ENCODE measurements at places on chromosomes 11 and 22. TPM values are rescaled to one million over a fixed set of nuclear protein-coding genes. Genes with fewer than 3 reads are reported as not detected.

- H3K36me3 ChIP-seq = no peaks in the 10 kb centered on the region
- H3K27ac ChIP-seq = no peak overlapping the region
- no peaks in the 10 kb centered on the region for H3K4me1 ChIP-seq
- peaks cover 13% of the 10 kb centered on the region for H3K27me3 ChIP-seq
- DNase-seq = peak; percentile 56
- no peak overlapping the region for H3K4me3 ChIP-seq
Observed at GRCh38 chr11:71420455-71421241, 27.5 kb downstream of the DHCR7 start.

- peak overlapping the region; percentile 82 for H3K27ac ChIP-seq
- no peaks in the 10 kb centered on the region for H3K36me3 ChIP-seq
- peak overlapping the region; percentile 91 for H3K4me3 ChIP-seq
- peaks cover 32% of the 10 kb centered on the region for H3K4me1 ChIP-seq
- no peaks in the 10 kb centered on the region for H3K27me3 ChIP-seq
Observed at GRCh38 chr22:36385491-36386350, 2.0 kb downstream of the MYH9 start.

DNA sequence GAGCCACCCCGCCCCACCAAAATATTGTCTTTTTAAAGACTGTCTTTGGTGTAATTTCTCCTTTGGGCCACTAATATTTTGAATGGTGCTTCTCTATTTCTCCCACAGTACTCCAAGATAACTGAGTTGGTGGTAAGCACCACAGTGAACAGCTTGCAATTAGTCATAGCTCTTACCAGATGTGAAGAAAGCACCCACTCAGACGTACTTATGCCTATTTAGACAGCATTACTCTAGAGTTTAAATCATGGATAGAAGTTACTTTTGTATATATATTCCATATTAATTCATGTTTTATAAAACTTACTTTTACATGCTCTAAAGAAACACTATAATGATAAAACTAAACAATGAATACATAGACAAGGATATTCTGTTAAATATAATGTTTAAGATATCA, 12.7 kb downstream of the ANO3 start:
- no peaks in the 10 kb centered on the region for H3K36me3 ChIP-seq
- H3K4me1 ChIP-seq = no peaks in the 10 kb centered on the region
- peak; percentile 60 for DNase-seq
- H3K27ac ChIP-seq = no peak overlapping the region
- H3K4me3 ChIP-seq = no peak overlapping the region

DNA sequence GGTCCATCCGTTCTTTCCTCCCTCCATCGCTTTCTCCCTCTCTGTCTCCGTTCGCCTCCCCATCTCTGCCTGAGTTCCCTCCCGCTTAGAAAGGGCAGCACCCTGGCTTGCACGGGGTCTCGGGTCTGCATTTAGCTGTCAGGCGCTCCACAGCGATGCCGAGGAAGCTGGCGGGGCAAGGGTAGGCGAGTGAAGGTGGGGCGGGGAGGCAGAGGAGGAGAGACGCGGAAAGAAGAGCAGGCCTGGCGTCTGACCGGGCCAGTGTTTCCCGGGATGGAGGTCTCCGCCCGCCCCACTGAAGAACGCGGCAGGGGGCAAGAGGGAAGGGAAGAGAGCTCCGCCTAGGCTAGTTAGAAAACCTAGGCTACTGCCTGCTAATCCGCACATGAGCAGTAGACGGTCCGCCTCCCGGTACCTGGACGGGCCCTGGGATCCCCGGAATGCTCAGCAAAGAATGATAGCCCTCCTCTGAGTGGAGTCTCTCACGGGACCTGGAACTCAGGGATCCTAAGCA, 3922.5 kb upstream of the OR11H1 start:
- no peaks in the 10 kb centered on the region for H3K36me3 ChIP-seq
- DNase-seq = no peak
- no peaks in the 10 kb centered on the region for H3K4me1 ChIP-seq
- H3K27me3 ChIP-seq = no peaks in the 10 kb centered on the region
- no peak overlapping the region for H3K4me3 ChIP-seq

DNA sequence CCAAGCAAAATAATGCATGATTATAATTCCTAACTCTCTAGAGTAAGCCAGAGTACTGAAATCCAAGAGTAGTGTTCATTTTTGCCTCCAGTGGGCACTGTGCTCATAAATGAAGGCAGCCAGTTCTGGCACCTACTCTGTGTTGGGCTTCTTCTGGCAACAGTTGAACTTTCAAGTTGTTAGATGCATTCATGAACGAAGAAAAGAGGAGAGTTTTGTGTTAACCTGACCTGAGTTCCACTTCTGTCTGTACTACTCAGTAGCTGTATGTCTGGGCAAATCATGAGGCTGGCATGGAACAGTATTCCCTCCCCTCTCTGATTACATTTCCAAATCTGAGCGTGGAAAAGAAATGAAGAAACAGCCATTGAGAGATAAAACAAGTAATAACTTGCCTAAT, 20.3 kb upstream of the TENM4 start:
- H3K27ac ChIP-seq = no peak overlapping the region
- H3K4me3 ChIP-seq = no peak overlapping the region
- DNase-seq = peak; percentile 58
- H3K27me3 ChIP-seq = peaks cover 18% of the 10 kb centered on the region
- no peaks in the 10 kb centered on the region for H3K4me1 ChIP-seq
- no peaks in the 10 kb centered on the region for H3K36me3 ChIP-seq

DNA sequence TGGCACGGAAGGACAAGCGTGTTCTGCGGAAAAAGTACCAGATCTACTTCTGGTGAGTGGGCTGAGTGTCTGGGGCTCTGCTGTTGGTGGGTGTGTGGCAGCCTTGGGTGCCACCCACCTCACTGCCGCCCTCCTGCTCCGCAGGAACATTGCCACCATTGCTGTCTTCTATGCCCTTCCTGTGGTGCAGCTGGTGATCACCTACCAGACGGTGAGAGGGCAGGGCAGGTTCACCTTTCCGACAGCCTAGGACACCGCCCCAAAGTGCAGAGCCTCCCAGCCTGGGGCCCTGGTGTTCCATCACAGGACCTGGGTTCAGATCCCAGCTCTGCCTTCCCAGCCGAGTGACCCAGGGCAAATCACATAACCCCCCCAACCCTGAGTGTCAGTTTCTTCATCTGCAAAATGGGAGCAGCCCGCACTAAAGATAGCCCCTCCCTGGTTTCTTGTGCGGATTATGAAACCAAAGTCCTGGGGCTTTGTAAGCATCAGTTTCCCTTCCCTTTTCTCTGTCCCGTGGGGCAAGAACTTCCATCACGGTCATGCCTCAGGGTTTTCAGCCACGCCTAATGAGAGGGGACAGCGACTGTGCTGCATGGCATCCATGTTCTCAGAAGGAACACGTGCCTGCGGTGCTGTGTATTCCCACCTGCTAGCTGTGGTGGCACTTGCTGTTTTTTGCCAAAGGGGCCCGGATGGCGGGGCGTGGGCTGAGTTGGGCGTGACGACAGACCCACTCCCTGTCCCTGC, 9.8 kb upstream of the TAGLN start:
- H3K27me3 ChIP-seq = no peaks in the 10 kb centered on the region
- no peaks in the 10 kb centered on the region for H3K36me3 ChIP-seq
- no peaks in the 10 kb centered on the region for H3K4me1 ChIP-seq
- no peak overlapping the region for H3K27ac ChIP-seq
- DNase-seq = no peak

HPS4 gene
- 27.1 TPM for total RNA-seq

SAA2 gene
- total RNA-seq = not detected

ALDH3B1 gene
- total RNA-seq = 70.7 TPM

CCDC87 gene
- 0.11 TPM for total RNA-seq

SLC37A2 gene
- total RNA-seq = 2.6 TPM

HEPHL1 gene
- not detected for total RNA-seq

CHRM1 gene
- not detected for total RNA-seq
